ENCODE measurements at places on chromosomes 12 and 14.

- no peak for DNase-seq
Observed at GRCh38 chr12:80679346-80680131, 27.9 kb upstream of the MYF6 start.

GRCh38 chr12:131591714-131592709, 118.9 kb upstream of the SFSWAP start:
- DNase-seq: no peak

DNA sequence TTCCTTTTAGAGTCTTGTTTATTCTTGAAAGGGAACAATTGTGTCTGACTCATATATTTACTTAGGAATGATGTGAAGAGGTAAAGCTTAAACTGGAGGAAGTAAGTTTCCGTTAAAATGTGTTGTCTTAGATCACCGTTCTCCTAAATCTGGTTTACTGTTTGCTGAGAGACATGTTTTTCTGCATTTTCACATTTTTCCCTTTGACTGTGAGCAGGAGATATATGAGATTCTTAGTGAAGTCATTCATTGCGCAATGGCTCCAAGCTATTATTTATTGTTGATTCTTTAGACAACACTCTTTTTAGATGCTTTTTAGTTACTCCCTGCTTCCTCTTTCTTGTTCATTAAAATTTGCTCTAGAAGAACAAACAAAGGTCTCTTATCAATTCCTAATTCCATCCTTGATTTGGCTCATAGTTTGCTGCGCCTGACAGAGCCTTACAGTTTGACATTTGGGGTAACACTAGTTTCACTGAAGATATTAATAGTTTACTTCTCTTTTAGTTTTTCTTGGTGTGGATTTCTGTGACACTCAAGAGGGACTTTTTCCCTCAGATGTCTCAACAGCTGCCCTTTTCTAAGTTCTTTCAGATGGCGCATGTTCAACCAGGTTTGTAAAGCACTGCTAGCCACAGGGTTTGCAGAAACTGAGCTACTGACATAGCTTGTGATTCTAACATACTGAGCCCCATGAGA, 11.4 kb downstream of the CLECL1 start:
- DNase-seq: no peak

- DNase-seq: no peak
Observed at GRCh38 chr12:113528606-113529293, 57.1 kb upstream of the LHX5 start.

DNA sequence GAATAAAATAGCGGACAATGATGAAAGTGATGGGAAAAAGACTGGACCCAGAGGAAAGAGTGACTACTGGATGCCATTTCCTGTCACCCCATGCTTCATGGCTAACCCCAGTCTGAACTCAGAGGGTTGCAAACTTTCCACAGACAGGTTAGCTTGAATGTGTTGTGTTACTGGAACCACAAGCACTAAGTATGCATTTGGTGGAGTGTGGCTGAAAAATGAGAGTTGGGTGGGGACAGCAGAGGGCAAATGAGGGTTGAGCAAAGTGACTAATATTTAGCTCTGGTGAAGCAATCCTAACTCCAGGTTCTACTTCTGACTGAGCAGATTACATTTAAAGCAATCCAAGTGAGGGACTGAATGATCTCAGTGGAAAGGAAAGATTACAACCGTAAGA, 1.6 kb downstream of the SLC16A7 start:
- DNase-seq: no peak

DNA sequence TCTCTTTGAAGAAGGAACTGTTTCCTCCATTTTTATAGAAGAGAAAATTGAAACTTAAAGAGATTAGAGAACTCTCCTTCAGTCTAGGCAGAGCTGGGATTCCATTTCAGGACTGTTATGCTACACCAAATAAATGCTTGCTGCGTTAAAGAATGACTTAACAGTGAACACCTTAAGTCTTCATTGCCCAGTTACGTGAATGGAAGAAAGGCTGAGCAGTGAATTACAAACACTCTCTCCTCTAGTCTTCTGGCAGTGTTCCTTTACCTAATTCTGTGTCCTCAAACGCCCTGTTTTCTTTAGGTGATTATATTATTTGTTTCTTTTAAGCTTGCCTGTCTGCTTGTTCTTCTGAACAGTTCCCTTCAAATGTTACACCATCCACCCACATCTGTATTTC, 59.7 kb downstream of the RCOR1 start:
- no peak for DNase-seq

GRCh38 chr12:114152890-114153289, 186.8 kb upstream of the RBM19 start:
- no peak for DNase-seq

GRCh38 chr12:106739815-106740530, 34.5 kb upstream of the RIC8B start:
- no peak for DNase-seq

DNA sequence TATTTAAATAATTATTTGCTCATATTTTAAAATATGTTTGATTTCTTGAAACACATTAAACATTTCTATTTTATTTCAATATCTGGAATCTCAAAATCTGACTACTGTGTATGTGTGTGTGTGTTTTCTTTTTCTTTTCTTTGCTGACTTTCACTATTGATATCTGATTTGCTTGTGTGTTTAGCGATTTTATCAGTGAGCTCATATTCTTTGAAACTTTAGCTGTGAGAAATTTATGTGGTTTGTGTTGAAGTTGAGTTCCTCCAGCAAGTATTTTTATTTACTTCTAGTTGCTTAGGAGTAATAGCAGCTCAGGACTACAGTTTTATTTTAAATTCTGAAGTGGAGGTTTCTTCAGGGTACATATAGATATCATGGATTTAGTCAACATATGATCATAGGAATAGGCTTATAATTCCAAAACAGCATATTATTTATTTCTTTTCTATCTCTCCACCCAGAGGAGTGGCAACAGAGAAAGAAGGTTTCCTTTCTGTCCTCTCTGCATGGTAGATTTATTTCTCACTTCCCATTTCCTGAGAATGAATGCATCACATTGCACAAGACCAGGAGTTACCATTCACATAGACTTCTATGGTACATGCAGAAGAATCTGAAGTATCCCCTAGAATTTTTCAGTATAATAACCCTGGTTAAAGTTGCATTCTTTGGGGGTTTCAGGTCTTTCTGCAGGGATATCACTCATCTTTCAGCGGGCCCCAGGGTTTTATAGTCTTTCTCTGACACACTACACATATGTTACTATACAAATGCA, 60.5 kb downstream of the PTPRQ start:
- no peak for DNase-seq

DNA sequence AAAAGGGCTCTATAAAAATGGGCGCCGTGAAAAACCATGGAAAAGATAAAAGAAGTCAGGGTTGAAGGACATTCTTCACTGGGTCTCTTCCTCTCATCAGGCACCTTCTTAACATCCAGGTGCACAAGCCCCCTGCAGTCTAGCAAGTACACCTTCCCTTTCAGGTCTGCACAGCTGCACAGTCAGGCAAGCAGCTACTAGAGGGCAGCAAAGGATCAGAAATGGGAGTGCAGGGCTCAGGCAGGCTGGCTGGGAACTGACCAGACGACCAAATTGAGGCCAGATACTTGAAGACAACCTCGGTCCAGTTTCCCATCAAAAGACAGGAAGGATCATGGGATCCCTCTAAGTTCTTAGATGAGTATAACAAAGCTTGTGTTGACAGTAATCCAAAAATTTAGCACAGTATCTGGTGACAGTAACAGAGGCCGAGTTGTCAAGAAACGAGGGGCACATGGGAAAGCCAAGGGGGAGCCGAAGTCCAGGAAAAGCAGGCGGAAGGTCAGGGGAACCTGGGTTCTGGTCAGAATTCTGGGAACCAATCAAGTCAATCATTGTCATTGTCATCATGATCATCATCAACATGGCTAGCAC, 10.1 kb upstream of the GRIP1 start:
- no peak for DNase-seq

GRCh38 chr14:36580856-36581831, 1.3 kb downstream of the NKX2-8 start:
- no peak for DNase-seq

DNA sequence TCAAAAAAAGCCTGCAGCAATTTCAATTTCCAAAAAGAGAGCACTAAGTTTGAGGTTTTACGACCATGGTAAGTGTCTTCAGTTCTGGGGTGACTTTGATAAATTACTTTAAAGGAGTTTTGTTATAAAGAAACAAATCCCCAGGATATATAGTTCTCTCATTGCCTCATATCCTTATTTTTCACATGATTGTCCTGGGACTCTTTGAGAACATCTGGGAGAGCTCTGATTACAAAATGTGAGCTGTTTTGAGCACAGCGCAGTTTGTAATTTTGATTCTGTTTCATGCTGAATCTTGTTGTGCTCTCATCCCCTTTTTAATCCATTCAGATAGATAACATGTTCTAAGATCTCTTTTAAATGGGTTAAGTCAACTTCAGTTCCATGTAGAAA, 67.7 kb upstream of the DCN start:
- no peak for DNase-seq

DNA sequence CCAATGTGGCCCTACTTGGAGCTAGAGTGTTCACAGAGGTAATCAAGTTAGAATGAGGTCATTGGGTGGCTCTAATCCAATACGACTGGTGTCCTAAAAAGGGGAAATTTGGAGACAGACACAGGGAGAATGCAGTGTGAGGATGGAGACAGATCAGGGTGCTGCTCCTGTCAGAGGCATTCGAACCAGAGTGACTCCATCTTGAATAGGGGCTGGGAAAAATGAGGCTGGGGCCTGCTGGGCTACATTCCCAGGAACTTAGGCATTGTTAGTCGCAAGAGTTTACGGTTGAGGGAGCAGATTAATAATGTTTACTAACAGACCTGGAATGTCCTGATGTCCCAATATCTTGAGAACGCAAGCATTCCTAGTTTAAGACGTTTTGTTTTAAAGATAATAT, 20.2 kb downstream of the TNFAIP2 start:
- DNase-seq: no peak

GRCh38 chr14:32996343-32996742, 57.7 kb downstream of the NPAS3 start:
- no peak for DNase-seq

GRCh38 chr14:96710060-96710666, 87.0 kb upstream of the VRK1 start:
- DNase-seq: peak; percentile 47

DNA sequence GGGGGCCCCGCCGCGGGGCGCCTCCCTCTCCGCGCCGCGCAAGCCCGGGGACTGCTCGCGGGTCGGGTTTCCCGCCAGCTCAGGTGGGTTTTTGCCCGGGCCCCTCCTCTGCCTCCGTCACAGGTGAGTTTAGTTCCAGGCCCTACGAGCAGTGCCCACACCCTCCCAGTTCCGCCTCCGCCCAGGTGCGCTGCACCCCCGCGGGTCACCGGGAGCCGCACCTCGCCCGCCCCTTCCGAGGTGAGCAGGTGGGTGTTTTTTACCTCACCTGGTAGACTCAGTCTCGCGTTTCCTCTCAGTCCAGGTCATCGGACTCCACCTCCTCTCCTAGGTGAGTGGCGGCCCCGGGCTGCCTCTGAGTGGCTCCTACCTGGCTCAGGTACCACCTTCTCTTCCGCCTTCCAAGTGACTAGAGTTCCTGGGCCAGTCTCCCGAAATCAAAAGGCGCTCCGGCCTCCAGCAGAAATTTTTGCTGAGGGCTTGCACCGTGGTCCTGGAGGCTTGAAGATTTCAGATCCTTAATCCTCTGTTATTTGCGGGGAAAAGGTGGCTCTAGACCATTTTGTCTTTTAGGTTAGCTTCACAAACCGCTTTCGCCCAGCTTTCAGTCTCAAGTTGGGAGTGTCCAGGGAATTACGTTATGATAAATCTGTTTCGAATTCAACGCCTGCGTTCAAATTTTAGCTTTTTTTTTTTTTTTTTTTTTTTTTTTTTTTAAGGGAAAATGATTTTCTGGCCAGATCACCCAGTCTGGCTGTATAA, at the start of gene TMEM30B:
Gene TMEM30B (minus strand): TSS at position 153 of the 762 bp plus-strand sequence. CDS start 191 bp downstream, outside the sequence.
- no peak for DNase-seq

DNA sequence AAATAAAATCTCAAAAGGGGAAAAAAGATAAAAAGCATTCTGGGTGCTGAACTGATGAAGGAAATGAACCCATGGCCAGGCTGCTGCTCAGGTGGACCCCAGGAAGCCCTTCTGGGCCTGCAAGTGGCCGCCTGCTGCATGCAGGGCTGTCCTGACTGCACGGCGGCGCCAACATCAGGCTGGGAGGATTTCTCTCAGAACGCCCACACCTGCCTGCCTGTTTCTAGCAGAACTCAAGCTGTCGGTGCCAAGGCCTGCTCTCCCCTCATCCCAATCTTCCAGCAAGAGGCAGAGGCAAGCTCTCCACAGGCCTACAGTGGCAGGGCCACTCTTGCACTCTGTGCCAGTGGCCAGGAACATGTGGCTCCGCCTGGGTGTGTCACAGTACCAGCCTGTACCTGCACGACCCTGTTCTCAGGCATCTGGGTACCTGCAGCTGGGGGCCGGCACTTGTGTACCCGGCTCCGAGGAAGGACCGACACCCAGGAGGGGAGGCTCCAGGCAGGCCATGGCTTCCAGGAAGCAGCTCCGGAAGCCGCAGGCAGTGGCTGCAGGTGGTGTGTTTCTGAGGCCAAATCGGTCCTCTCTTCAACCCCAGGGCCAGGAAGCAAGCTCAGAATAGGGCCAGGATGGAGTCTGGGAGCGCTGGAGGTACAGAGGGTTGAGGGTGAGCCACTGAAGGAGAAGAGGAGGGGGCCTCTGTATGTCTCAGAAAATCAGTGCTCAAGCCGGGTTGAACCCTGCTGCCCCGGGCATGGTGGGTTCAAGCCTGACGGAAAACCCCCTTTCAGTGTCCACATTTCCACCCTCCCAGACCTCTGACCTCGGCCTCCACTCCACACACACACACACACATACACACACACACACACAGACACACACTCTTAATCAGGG, 2.5 kb upstream of the INF2 start:
- DNase-seq: no peak

DNA sequence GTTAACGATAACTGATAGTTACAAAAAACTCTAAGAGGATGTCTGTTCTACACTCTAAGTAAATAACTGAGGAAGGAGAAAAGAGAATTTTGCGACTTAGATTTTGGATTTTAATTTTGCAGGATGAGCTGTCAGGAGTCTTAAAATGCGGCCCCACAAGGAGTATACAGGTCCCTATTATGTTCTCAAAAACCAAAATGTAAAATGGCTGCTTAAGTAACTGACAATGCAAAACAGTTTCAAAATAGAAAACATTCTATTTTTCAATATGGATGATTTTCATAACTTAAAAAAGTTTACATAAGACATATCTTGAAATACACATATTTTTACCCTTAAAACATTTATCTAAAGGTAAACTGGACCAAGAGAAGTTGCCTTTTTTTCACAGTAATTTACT, 2.6 kb downstream of the CD69 start:
- no peak for DNase-seq

GRCh38 chr12:109679501-109680263, 33.9 kb upstream of the FAM222A start:
- DNase-seq: no peak

- DNase-seq: no peak
Observed at GRCh38 chr14:69039288-69039628, 60.2 kb upstream of the ACTN1 start.

Data from cardiac septum (tissue), 1 donor.